ENCODE measurements at places on chromosomes 5 and 9. TPM values are rescaled to one million over a fixed set of nuclear protein-coding genes. Genes with fewer than 3 reads are reported as not detected.

DNA sequence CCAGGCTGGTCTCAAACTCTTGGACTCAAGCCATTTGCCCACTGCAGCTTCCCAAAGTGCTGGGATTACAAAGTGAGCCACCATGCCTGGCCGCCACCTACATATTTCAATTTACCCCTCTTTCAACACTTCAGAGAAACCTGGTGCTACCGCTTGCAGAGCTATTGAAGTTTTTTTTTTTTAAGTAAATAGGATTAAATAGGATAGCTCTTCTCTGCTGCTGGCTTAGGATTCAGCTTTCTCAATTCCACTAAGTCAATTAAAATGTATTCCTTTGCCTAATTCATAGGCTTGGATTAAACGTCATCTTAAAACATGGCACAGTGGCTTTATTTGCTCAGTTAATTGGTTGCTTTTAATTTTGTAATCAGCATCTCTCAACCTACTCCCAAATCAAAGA is 41.0 kb downstream of the KIAA1191 start:
- DNase-seq: no peak
- no peaks in the 10 kb centered on the region for H3K27me3 ChIP-seq
- peaks cover 47% of the 10 kb centered on the region for H3K36me3 ChIP-seq
- no peak overlapping the region for H3K27ac ChIP-seq
- no peak overlapping the region for H3K4me3 ChIP-seq
- no peaks in the 10 kb centered on the region for H3K4me1 ChIP-seq

Gene TRPM3
- not detected for total RNA-seq

GRCh38 chr9:118109542-118109941 is 405.3 kb downstream of the TLR4 start:
- H3K27ac ChIP-seq: no peak overlapping the region
- no peaks in the 10 kb centered on the region for H3K4me1 ChIP-seq
- H3K27me3 ChIP-seq: no peaks in the 10 kb centered on the region
- no peak overlapping the region for H3K4me3 ChIP-seq
- DNase-seq: no peak
- no peaks in the 10 kb centered on the region for H3K36me3 ChIP-seq

GRCh38 chr5:163261647-163262269 is 175.6 kb upstream of the CCNG1 start:
- H3K4me1 ChIP-seq: no peaks in the 10 kb centered on the region
- no peaks in the 10 kb centered on the region for H3K27me3 ChIP-seq
- DNase-seq: no peak
- H3K27ac ChIP-seq: peak overlapping the region; percentile 54
- no peaks in the 10 kb centered on the region for H3K36me3 ChIP-seq

Gene SLC34A3
- total RNA-seq: not detected

Gene BTNL3
- total RNA-seq: not detected

GRCh38 chr9:106326493-106326892 is 536.5 kb upstream of the ZNF462 start:
- H3K4me1 ChIP-seq: no peaks in the 10 kb centered on the region
- H3K27ac ChIP-seq: no peak overlapping the region
- no peaks in the 10 kb centered on the region for H3K36me3 ChIP-seq
- H3K4me3 ChIP-seq: no peak overlapping the region
- no peak for DNase-seq

DNA sequence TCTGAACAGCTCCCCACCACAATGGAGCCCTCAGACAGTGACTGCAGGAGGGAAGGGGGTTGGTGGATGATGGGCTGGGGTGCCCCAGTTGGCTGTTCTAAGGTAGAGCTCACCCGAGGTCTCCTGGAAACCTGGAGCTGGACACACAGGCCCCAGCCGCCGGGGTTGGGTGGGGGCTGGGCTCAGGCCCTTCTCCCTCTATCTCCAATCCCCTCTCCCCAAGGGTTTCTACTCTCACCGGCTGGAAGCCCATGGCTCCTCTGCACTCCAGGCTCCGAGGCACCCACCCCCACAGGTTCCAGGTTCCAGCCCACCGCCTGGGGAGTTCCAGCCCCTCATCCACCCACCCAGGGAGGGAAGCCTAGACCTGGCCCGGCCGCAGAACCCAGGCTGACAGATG is 766 bp downstream of the NR5A1 start:
- no peak overlapping the region for H3K4me3 ChIP-seq
- no peak for DNase-seq
- peaks cover 10% of the 10 kb centered on the region for H3K27me3 ChIP-seq
- no peaks in the 10 kb centered on the region for H3K36me3 ChIP-seq

GRCh38 chr5:50606179-50606578 is 60.3 kb upstream of the PARP8 start:
- no peaks in the 10 kb centered on the region for H3K27me3 ChIP-seq
- no peaks in the 10 kb centered on the region for H3K36me3 ChIP-seq
- H3K4me3 ChIP-seq: no peak overlapping the region
- no peak overlapping the region for H3K27ac ChIP-seq
- DNase-seq: no peak

Gene CDX1
- total RNA-seq: not detected

Gene MARVELD2
- 0.09 TPM for total RNA-seq

Measured in K562 (cell line).